ENCODE measurements at places on chromosomes 12 and 14.

DNA sequence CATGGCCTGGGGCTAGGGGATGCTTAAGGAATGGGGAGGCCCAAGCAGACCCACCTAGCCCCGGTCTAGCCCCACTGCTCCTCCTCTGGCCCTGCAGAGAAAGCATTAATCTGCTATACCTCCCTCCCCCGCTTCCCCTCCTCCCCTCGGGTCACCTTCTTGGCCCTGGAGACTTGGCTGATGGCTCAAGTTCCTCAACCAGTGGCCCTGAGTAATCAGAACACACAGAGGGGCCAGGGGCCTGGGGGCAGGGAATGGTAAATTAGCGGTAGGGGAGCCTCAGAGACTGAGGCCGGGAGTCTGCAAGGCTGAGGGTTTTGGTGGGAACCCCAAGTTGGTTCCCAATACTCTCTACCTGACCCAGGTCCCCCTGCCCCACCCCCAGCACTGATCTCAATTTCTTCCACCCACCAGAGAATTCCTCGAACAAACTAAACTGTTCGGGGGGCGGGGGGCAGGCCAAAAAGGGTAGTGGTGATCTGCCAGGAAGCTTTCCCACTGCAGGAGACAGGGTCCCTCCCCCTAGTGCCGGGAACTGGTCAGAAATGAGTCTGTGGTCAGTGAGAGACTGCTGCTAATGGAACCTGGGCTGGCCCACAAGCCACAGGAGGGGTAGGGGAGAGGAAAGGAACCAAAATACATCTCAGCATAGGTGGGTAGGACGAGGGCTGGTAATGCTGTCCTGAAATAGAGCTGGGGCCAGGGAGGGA, 12.8 kb upstream of the SMARCD1 start:
- DNase-seq = no peak

- DNase-seq = no peak
Observed at GRCh38 chr14:94021001-94021400, 5.1 kb upstream of the OTUB2 start.

GRCh38 chr12:22408610-22409376, 74.3 kb upstream of the ST8SIA1 start:
- DNase-seq = no peak

GRCh38 chr14:69376439-69376838, 21.7 kb downstream of the ERH start:
- no peak for DNase-seq

- DNase-seq = no peak
Observed at GRCh38 chr12:115249671-115250278, 565.8 kb upstream of the TBX3 start.

GRCh38 chr12:29743801-29744200, 39.9 kb downstream of the TMTC1 start:
- DNase-seq = no peak
